CD4-positive, alpha-beta T cell treated with Interleukin-17A for 1 hour (primary cell): ENCODE measurements at places on chromosomes 13 and 19.
A peak's percentile ranks its signal among the peaks of the same experiment; 100 is the strongest.

DNA sequence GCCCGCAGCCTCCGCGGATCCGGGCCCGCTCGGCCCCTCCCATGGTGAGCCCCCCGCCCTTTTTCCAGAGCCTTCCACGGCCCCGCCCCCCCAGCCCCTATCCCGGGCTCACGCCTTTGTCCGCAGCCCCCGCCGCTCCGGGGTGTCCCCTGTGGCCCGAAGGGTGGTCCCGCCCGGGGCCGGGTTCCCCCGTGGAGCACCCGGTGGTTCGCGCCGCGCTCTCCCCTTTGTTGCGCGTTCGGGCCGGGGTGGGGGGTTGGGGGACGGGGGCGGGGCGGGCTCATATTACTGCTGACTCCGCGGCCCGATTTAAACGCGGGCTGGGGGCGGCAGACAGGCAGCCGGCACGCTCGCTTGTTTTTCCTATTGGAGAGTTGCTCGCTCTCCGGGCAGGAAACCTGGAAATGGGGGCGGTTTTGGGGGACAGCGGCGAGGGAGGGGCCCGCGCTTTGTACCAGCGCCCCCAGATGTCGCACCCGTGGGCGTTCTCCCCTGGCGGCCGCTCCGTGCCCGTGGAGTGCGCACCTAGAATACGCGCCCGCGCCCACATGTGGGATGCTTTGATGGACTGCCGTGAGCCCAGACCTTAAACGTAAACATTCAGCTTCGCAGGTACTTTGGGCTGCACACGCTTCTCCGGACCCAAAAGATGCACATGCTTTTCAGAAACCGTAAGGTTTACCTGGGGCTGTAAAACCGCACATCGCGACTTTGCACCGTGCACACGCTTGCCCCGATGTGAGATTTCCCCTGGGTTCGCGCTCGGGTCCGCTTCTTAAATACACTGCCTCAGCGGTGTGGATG is 699 bp downstream of the PTOV1 start:
- DNase-seq: peak; percentile 46

- no peak for DNase-seq
Measured at GRCh38 chr19:38550376-38550775, 67.4 kb downstream of the MAP4K1 start.

- DNase-seq: peak; percentile 40
Measured at GRCh38 chr13:49791315-49791710, 1.2 kb downstream of the KPNA3 start.

- DNase-seq: peak; percentile 72
Measured at GRCh38 chr13:73943137-73943964, 190.9 kb downstream of the KLF12 start.

GRCh38 chr13:79880818-79881217 is 399.9 kb downstream of the NDFIP2 start:
- no peak for DNase-seq

DNA sequence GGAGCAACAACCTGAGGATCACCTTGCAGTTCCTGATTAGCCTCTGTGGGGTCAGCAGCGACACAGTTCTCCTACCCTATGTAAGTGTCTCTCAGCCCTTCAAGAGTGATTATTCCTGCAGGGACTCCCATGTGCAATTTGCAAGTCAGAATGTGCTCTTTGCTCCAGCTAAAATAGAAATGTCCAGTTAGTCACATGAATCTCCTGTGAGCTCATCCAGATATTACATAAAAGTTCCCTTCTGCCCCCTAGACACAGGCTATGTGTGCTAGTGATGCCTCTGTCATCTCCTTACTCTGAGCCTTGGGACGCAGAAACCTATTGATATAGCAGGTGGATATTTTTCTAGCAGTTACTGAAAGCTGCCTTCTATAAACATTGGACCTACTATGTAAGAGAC is 105.5 kb downstream of the ZAR1L start:
- no peak for DNase-seq

- no peak for DNase-seq
Measured at GRCh38 chr19:4358709-4359626, 15.6 kb downstream of the MPND start.

- DNase-seq: no peak
Measured at GRCh38 chr19:29446361-29446760, 79.4 kb upstream of the VSTM2B start.

GRCh38 chr19:31992750-31993149 is 352.7 kb upstream of the ZNF507 start:
- no peak for DNase-seq

DNA sequence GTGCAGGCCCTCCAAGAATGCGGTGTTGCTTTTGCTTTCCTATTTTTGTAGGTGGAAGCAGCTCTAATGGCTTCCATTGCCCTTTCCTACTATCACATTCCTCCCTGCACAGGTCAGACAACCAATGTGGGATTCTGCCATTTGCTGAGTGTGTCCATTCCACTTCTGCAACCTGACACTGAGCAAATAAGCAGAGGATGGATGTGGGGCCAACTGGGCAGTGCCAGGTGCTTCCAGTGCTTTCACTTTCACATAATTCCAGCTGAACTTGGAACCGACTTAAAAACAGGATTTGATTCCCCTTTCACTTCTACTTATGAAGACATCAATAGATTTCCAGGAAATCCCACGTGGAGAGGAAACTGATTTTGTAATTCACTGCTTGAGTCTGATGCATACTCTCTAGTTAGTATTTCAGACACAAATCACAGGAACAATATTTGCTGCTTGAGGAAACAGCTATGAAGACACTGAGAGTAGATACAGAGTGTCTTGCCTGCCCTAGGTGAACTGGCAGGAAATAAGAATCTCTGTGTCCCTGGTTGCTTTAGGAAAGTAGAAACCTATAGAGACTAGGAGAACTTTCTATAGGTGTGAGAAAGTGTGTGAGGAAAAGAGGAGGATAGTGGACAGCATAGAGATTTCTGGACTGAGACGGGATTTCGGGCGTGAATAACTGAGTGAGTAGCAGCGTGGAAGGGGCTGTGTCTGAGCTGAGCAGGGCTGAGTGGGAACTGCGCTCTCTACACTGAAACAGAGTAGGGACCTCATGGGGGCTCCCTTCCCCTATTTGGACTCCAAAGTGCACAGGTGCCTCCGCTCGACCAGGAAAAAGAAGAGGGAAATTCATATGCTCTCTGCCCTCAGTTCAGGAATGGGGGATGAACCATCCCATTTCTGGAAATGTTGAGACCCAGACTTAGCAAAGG is 22.5 kb downstream of the LGALS16 start:
- no peak for DNase-seq

DNA sequence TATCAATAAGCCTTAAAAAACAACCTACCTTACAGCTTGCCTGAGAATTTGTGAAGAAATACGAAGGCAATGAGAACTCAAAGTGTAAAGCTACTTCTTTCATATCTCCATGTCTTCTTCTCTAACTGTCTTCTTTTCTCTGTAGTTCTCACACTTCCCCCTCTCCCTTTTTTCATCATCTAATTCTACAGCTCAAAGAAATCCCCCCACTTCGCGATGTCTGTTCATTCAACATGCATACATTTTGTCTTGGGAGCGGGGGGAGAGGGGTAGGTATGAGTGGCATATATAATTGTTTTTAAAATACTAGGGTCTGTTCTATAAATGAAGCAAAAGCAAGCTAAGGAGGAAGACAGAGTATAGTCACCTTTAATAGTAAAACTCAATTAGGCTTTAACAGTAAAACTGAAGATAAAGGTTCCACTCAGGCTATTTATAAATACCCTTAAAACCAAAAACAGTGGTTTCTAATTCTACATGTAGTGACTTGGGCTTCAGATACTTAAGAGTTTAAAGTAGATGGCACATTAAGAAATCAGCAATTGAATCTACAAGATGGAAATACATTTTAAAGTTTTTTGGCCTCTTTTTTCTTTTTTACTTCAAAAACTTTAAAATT is 106.9 kb downstream of the KLF12 start:
- peak; percentile 18 for DNase-seq
